ENCODE measurements at places on chromosomes 6 and 20.

GRCh38 chr6:23305325-23305943 is 736.1 kb downstream of the HDGFL1 start:
- no peak for DNase-seq

- DNase-seq: no peak
These were observed 36.4 kb downstream of the HLA-DPB1 start for GRCh38 chr6:33112148-33112547.

- no peak for DNase-seq
These were observed 47.2 kb downstream of the KIF13A start for GRCh38 chr6:17940151-17940792.

GRCh38 chr6:148080315-148080714 is 262.3 kb upstream of the SASH1 start:
- no peak for DNase-seq

- no peak for DNase-seq
These were observed 819.0 kb upstream of the EYS start for GRCh38 chr6:66526061-66526460.

DNA sequence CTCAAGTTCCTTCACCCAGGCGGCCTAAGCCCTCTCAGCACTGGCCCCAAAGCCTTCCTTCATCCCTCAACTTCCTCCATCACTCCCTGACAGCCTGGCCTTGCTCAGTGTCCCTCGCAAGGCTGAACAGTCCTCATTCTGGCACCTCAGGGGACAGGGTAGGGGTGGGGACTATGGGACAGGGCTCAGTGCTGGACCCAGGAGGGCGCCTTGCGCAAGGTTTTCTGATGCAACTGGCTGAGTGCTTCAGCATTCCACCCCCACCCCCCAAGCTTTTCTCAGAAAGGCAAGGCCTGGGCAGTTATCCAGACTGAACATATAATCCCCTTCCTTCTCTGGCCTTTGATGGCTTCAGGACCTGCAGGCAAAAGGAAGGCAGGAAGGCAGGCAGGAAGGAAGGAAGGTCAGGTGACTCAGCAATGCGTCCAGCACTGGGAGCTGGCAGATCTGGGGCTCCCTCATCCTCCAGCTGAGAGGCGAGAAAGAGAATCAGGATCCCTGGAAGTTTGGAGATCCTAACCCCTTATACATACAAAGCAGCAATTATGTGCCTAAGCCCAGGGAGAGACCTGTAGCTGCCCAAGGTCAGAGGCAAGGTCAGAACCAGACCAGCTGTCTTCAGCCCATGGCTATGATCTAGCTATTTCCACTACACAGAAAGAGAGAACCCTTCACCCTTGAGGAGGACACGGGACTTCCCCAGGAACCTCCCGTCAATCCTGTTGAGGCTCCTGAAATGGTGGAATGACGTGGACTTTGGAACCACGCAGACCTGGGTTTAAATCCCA is 8.6 kb upstream of the TRIB3 start:
- DNase-seq: no peak

DNA sequence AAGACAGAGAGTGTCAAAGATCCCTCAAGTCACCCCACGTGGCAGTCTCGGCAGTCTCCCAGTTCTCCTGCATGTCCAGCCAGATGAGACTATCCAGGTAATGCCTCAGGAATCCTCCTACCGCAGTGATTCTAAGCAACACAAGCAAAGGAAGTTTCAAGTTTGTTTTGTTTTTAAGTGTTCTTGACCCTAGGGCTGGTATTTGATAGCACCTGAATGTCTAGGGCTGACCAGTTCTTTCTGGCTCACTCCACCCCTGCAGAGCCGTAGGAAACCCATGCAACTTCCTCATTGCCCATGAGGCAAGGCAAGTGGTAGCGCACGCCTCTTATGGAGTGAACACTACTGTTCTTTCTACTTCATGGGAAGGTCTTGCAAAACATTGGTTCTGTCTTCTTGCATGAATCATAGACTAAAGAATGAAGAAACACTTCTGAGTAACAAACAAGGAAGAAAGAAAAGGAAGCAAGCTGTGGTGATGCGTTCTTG is 24.8 kb upstream of the FOXQ1 start:
- DNase-seq: no peak

- DNase-seq: no peak
These were observed 283.7 kb upstream of the AGPAT4 start for GRCh38 chr6:161557333-161558107.

GRCh38 chr20:63278661-63279060 is 6.0 kb downstream of the ARFGAP1 start:
- no peak for DNase-seq

DNA sequence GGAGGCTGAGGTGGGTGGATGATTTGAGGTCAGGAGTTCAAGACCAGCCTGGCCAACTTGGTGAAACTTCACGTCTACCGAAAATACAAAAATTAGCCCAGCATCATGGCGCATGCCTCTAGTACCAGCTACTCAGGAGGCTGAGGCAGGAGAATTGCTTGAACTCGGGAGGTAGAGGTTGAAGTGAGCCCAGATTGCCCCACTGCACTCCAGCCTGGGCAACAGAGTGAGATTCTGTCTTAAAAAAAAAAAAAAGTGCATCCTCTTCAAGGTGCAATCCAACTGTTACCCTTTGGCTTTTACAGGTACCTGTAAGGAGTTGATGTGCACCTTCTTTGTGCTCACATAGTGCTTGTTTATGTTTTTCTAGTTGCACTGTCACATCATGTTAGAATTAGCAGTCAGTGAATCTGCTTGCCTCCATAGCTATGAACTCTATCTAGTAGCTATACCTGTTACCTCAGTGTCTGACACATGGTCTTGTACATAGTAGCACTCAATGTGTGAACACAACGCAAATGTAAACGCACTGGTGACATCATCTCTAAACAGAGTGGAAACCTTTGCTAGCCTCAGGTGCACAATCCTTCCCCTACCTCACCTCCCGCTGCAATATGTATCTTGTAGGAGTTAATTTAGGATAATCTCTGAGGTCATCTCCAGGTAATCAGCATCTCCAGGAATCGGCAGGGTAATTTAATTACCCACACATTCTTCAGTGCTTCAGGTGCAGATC is 9.7 kb downstream of the MSH5 start:
- DNase-seq: no peak

All from thymus (tissue), 14 donors.